Activated CD8-positive, alpha-beta T cell treated with anti-CD3 and anti-CD28 coated beads for 36 hours (primary cell): ENCODE measurements at places on chromosomes 11 and 22. TPM values are rescaled to one million over a fixed set of nuclear protein-coding genes. Genes with fewer than 3 reads are reported as not detected.

Gene PNPLA5
- not detected for total RNA-seq

Gene ADORA2A
- 42.9 TPM for total RNA-seq

Gene INS
- total RNA-seq: not detected

Gene SPON1
- 0.96 TPM for total RNA-seq

Gene CALCA
- total RNA-seq: not detected

Gene KCNA4
- total RNA-seq: not detected

Gene RFPL1
- not detected for total RNA-seq

Gene HPX
- not detected for total RNA-seq

Gene GTSE1
- 39.4 TPM for total RNA-seq

Gene XKR3
- total RNA-seq: not detected

Gene OMP
- total RNA-seq: not detected

Gene RBMXL2
- not detected for total RNA-seq
